Stimulated activated CD4-positive, alpha-beta T cell treated with anti-CD3 and anti-CD28 coated beads, TNF-alpha, amount 100 ng/mL, for 48 hours (primary cell): ENCODE measurements at places on chromosomes 1 and 21.
A peak's percentile ranks its signal among the peaks of the same experiment; 100 is the strongest.

- DNase-seq: no peak
These were observed 5.8 kb upstream of the CD1C start for GRCh38 chr1:158283965-158284364.

DNA sequence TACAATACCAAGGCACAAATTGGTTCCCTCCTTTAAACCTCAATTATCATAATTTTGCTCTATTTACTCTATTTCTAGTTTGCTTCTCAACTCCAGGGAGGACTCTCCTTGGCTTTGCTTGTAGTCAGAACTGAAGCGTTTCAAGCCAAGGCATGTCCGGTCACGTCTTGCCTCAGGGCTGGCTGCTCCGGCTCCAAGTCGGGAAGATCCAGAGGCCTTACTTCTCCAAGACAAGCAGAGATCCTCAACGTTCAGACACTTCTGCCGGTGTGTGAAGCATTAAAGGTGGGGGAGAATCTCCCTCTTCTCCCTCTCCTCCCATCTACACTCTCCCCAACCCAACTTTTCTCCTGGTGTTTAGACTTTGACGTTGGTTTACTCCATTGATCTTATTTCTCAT is 7.2 kb upstream of the HHAT start:
- no peak for DNase-seq

- DNase-seq: no peak
These were observed 56.4 kb downstream of the EDN2 start for GRCh38 chr1:41427916-41428737.

- DNase-seq: peak; percentile 57
These were observed 131.6 kb downstream of the TGFBR3 start for GRCh38 chr1:91754348-91754747.

GRCh38 chr1:230909974-230910754 is 41.8 kb upstream of the C1orf198 start:
- no peak for DNase-seq

- DNase-seq: no peak
These were observed 39.8 kb downstream of the LHX4 start for GRCh38 chr1:180269645-180270529.

- no peak for DNase-seq
These were observed 65.9 kb downstream of the GRIK1 start for GRCh38 chr21:29873908-29874307.

DNA sequence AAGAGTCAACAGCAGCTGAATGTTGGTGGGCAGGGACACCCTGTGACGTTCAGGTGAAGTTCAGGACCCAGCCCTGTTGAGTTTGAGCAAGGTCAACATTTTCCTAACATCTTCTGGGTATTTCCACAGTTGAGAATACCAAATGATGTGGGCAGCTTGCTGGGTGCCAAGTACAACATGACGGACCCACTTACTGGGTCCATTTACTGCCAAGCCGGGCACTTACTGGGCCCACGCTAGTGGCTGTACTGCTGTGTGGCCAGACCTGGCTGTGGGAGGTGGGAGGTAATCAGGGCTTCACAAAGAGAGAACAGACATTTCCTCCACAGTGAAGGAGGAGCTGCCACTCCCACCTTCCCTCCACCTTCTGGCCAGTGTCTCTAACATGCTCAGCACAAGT is 99.2 kb downstream of the PSMG1 start:
- no peak for DNase-seq

DNA sequence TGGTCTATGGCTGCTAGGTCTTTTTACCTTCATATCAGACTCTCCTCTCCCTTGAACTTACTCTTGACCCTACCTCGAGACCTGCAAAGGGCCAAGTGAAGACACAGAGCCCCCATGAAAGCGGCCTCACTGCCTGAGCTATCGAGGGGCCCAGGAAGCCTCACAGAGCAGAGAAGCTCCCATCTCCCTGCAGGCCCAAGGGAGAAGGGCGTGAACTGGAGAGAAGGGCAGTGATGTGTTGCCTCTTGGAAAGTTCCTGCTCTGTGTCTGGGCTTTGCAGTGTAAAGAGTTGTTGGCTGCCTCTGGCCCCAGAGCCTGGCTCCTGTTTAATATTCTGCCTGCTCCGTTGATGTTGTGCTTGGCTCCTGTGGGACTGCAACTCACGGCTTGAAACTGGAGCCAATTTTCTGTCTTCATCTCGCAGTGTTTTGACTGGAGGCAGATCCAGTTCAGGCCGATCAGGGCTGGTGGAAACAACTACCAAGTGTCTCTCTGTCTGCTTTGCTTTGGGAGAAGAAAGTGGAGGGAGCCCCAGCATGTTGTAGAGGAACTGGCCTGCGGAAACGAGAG is 4.3 kb downstream of the SERTAD4 start:
- DNase-seq: no peak

DNA sequence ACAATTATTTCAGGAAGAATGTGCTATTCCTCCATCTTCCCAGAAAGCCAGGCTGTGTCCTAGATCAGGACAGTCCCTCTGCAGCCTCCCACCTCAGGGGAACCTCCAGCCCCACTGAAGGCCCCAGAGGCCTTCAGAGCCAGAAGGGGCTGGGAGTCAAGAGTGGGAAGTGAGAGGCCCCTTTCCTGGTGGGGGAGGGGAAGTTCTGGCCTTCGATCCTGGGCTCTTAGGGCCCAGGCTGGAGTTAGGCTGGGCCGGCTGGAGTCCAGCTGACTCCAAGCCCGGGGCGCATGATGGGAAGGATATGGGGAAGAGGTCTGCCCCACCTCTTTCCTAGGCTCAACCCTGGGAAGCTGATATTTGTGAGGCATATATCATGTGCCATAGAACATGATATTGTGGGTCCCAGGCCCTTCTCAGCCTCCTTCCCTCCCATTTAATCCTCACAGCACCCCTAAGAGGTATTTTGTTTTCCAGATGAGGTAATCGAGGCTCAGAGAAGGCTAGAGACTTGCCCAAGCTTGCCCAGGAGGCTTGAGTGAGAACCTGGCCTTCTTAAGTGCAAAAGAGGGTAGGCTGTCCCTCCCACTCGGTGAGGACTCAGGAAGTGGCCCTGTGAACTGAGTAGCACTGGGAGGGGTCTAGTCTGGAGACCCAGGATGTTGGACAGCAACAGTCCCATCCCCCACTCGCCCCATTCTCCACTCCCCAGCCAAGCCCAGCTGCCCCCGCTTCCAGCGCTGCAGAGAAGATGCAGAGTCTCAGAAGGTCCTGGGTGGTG is 18.6 kb upstream of the HSPG2 start:
- no peak for DNase-seq

- DNase-seq: no peak
These were observed 1122.5 kb downstream of the NCAM2 start for GRCh38 chr21:22120616-22121266.

- no peak for DNase-seq
These were observed 36.6 kb upstream of the SSX2IP start for GRCh38 chr1:84726593-84727499.

GRCh38 chr1:10588640-10589039 is 113.9 kb downstream of the PEX14 start:
- DNase-seq: no peak

DNA sequence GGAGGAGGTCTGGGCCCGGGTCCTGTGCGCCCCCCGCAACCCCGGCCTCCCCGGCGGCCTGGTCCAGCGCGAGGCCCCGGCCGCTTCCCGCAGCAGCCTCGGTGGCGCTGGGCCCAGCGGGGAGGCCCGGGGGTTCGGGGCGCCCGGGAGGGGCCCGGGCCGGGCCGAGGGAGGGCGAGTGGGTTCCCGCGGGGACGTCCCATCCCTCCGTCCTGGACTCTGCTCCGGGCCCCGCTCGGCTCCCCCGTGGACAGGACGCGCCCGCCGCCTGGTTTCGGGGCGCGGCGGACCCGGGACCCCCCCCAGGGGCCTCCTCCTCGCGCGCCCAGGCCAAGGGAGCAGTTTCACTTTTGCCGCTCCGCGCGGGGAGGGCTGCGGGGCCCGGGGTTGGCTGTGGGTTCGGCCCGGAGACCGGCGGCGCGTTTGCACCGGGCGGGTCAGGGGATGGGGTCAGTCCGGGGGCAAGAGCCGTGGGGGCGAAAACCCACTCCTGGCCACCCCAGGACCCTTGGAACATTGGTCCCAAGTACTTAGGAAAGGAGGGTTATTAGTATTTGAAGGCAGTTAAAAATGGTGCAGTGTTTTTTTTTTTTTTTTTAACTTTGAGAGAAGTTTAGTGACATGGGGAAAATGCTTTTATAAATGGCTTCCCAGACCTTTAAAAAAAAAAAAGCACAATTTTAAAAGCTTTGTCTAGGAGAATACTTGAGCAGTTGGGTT is 677 bp downstream of the AGPAT3 start:
- no peak for DNase-seq

DNA sequence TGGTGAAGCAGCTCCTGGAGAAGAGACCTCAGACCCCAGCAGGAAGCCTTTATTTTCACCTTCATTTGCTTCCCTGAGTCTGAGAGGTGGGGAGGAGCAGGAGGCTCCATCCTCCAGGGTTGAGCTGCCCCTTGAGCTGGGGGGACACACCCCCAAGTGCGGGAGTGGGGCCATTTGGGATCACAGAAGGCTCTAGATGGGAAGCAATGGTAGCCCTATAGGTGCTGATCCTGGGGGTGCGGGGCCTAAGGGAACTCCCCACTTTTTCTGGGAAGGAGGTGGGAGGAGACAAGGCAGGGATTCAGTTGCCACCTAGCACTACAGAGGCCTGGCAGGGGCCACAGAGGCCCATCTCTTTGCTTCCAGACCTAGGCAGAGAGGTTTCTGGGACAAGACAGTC is 247.9 kb upstream of the CSF3R start:
- no peak for DNase-seq

GRCh38 chr1:25148673-25149300 is 83.5 kb downstream of the SYF2 start:
- DNase-seq: no peak

GRCh38 chr21:15256996-15257395 is 192.2 kb upstream of the NRIP1 start:
- no peak for DNase-seq

- no peak for DNase-seq
These were observed 14.5 kb downstream of the PAX7 start for GRCh38 chr1:18644973-18645746.

DNA sequence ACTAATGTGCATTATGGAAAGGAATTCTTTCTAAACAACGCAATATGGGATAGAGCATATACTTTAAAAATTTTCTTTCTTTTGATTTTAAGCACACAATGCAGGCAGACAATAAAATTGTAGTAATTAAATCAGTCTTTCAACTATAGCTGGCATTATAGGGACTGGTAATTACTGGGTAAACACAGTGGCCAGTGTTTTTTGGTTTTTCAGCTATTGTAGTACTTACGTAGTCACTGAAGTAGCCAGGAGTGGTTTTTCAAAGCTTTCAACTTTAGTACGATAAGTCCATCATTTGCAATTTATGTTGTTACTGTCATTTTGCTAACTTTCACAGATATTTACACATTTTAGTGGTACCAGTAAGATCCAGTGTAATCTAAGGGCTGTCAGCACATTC is 50.6 kb downstream of the RAB3GAP2 start:
- no peak for DNase-seq

- DNase-seq: no peak
These were observed 184.6 kb upstream of the JUN start for GRCh38 chr1:58968360-58968952.

DNA sequence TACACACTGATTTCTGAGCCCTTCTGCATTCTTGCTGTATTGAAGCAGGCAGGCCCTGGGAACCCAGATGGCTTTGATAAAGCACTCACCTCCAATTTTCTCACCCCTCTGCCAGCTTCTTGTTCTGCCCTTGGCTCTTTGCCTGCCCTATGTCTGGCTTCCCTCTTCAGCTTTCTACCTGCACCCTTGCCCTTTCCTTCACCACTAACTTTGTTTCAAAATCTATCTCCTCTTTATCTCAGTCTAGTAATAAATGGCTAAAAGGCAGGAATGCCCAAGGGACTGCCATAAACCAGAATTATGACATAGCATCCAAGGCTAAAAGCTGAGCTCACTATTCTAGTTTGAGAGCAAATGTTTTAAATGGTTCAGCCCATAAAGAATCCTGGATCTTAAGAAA is 178.7 kb downstream of the TNR start:
- no peak for DNase-seq

GRCh38 chr1:225891229-225891972 is 2.5 kb upstream of the LEFTY1 start:
- DNase-seq: no peak

DNA sequence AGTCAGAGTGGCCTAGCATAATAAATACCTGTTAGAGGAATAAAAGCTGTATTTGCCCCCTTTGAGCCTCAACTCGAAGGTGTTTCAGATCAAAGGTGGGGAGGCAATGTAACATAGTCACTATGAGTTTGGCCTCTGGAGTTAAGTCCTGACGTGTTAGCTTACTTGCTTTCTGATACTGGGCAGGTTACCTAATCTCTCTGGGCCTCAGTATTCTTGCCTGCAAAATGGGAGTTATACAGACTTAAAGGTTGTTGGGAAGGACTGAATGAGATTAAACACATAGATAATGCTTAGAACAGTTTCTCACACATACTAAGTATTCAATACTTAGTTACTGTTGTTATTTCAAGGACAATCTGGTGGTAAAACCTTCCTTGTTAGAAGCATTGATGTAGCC is 15.5 kb downstream of the RNF220 start:
- DNase-seq: no peak

DNA sequence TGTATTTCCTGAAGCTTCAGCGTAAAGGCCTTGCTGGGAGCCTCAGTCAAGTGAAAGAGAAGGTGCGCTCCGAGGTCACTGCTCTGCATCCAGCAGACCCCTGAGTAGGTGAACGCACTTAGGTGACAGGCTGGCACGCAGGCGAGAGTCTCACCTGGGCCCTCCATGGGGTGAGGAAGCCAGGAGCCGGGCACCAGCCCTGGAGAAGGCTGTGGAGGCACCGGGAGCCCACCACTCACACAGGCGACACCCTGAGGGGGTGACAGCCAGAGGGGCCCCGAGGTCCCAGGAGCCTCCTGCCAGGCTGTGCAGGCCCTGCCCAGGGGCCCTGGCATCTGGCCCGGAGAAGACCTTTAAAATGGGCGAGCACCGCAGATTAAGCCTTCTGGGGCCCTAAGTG is 67.6 kb downstream of the ARHGEF16 start:
- DNase-seq: no peak

DNA sequence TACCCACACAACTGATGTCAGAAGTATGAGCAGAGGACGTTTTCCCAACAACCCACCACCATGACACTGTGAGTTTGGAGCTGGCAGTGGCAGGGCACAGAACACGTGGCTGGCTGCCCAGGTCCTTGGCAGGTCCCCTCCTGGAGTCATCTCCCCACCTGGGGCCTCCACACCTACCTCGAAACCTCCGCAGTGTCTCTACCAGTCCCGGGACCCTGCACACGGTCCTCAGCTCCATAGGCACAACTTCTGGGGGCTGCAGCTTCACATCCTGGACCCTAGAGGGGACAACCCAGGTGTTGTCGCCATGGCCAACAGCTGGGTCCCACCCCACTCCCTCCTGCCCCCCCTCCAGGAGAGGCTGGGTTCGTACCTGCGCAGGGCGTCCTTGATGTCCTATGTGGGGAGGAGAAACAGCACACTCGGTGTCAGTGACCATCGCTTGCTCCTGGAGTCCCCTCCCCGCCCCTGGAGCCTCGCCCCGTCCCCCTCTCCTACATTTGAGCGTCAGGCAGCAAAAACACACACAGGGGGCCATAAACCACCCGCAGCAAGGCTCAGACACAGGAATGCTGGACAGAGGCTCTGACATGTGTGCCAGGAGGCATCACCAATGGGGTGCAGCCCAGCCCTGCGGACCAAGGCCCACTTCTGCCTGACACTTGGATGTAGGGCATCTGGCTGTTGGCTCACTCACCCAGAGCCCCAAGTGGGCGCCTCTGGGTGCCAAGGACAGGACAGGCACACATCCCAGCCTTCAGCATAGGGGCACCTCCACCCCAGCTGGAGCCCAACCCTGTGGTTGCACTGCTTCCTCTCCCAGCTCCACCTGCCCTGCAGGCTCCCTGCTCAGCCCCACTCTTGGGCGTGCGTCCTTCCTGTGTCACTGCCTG is 9.6 kb downstream of the TRIM11 start:
- DNase-seq: no peak

- no peak for DNase-seq
These were observed 1753.4 kb downstream of the MRPL39 start for GRCh38 chr21:23853796-23854379.
